ENCODE measurements at places on chromosomes 13 and 19.

GRCh38 chr19:46926170-46927071 is 65.6 kb downstream of the ARHGAP35 start:
- DNase-seq = no peak

DNA sequence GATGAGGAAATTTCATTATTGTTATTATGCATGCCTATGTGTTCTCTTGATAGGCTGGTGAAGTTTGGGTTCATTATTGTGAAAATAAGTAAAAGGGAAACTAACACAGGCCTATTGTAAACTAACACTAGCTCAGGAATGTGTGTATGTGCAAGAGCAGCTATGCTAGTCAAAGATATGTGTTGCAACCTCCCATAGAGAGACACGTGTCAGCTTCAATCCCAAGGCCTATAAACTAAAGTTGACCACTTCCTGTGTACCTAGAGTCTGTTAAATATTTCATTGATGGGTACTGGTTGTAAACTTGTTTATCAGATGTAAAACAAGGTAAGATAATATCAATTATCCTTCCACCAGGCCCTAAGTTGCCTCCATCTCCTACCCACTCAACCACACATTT is 44.7 kb upstream of the ZNF30 start:
- no peak for DNase-seq

DNA sequence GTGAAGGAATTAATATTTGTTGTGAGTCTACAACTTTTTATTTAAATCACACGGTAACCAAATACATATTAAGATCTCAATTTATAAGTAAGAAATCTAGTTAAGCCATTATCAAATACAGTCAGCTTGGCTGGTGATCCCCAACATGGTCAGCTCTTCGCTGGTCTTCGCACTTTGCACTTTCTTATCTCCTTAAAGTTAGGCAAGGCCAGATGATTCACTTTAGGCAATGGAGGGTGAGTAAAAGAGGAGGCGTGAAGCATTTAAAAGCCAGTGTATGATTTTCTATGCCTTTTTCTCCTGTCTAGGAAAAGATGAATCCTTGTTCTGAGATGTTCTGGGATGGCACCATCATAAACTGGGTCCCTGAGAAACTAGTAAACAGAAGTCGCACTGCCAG is 793.7 kb upstream of the ARGLU1 start:
- DNase-seq = no peak

GRCh38 chr13:91312324-91312723 is 35.2 kb upstream of the MIR17HG start:
- no peak for DNase-seq

GRCh38 chr19:55688422-55689218 is 13.6 kb downstream of the EPN1 start:
- no peak for DNase-seq

- DNase-seq = no peak
These were observed 140.5 kb downstream of the KLF12 start for GRCh38 chr13:73993661-73994060.

- no peak for DNase-seq
These were observed 174.7 kb downstream of the FLT1 start for GRCh38 chr13:28320209-28320608.
